ENCODE measurements at places on chromosomes 7 and 10.

- DNase-seq = no peak
These were observed 474 bp downstream of the ORC5 start for GRCh38 chr7:104207348-104207730.

DNA sequence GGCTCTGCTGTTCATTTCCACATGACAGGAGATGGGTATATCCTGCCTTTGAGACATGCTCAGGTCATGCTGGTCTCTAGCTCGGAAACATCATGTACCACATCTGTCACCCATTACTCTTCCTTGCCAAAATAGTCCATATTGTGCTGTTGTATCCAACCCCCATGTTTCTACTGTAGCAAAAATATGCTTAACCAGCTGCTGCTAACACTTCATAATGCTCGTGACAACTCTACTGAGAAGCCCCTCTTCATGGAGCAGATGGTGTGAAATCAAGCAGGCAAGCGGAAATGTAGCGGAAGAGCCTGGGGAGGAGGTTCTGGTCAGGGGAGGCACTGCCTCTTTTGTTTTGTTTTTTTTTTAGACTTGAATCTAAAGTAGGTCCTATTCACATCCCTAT lies 82.9 kb downstream of the NPY start:
- no peak for DNase-seq

DNA sequence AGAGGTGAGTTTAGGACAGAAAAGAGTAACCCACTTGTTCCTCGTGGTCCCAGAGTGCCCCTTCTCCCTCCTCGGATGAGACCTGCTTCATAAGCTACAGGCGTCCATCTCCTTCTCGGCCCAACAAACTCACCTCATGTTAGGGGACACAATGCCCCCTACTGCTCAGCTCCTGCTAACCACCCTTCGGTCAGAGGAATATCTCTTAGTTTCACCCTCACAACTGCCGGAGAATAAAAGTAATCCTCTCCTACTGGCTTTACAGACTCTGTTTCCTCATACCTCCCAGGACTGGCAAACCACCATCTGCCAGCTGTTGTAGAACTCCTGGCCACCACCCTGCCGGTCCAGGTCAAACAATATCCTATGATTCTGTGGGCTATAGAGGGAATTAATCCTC lies 3.2 kb downstream of the AKR1B15 start:
- no peak for DNase-seq

DNA sequence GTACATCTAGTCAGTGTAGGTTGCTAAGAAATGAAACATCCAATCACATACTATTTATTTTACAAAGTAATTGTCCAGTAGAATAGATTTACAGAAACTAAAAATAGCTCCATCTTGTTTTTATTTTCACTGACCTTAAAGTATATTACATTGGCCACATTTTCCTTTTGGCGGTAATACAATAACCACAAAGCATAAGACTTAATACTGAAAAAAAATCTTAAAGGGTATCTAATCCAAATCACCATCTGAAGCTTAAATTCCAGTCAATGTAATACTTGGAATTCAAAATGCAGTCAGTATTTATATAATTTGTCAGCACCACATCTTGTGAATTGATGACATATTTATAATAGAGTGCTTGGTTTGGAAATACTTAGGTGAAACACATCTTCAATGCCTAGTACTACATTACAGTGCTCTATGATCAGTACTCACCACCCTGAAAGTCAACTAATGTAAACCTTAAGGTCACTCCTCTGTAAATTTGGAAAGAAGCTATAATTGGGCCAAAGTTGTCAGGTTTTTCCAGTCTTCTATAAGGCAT lies 8.9 kb downstream of the ANKMY2 start:
- no peak for DNase-seq

DNA sequence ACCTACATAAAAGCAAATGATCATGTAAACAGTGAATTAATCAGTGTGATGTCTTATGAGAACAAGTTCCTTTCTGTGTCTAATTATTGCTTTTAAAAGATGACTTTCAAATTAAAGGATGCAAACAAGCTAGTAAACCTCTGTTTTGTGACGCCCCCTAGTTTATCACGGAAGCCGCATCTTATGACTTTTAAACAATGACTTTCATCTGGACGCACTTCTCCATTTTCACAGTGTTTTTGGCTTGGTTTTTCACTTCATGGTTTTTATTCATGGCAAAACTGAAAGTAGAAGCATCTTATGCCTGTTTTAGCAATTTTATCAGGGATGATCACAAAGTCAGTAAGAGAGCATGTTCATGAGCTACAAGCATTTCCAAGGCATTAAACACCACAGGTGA lies 35.0 kb downstream of the ITGA8 start:
- DNase-seq = no peak

- DNase-seq = no peak
These were observed 74.3 kb upstream of the MKX start for GRCh38 chr10:27819781-27820531.

- no peak for DNase-seq
These were observed 33.6 kb upstream of the UTF1 start for GRCh38 chr10:133196221-133196915.

DNA sequence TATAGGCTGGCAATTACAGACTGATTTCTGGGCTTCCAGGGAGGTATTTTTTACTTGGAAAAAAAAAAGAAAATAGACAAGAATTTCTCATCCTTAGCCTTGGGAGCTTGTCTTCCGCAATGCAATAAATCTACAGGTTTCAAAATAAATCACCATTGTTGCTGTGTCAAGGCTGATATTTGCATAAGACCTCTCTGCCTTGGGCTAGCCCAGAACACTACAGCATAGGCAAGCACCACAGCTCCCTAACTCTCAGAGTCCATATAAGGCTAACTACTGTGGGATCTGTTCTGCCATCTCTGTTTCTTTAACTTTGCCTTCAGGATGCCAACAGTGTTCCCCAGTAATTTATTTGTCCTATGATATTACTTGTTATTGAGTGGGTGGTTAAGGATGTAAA lies 64.4 kb downstream of the ZWINT start:
- no peak for DNase-seq

DNA sequence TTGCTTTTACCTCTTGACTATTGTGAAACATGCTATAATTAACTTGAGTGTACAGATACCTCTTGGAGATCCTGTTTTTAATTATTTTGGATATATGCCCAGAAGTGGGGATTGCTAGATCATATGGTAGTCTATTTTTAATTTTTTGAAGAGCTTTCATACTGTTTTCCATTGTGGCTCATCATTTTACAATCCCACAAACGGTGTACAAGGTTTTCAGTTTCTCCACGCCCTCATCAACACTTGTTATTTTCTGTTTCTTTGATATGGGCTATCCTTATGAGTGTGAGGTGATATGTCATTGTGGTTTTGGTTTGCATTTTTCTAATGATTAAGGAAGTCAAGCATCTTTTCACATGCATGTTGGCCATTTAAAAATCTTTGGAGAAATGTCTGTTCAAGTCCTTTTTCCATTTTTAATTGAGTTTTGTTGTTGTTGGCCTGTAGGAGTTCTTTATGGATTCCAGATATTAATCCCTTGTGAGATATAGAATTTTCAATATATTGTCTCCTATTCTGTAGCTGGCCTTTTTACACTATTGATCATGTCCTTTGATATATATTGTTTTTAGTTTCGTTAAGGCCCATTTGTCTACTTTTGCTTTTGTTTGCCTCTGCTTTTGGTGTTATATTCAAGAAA lies 7.5 kb downstream of the AGK start:
- DNase-seq = no peak

DNA sequence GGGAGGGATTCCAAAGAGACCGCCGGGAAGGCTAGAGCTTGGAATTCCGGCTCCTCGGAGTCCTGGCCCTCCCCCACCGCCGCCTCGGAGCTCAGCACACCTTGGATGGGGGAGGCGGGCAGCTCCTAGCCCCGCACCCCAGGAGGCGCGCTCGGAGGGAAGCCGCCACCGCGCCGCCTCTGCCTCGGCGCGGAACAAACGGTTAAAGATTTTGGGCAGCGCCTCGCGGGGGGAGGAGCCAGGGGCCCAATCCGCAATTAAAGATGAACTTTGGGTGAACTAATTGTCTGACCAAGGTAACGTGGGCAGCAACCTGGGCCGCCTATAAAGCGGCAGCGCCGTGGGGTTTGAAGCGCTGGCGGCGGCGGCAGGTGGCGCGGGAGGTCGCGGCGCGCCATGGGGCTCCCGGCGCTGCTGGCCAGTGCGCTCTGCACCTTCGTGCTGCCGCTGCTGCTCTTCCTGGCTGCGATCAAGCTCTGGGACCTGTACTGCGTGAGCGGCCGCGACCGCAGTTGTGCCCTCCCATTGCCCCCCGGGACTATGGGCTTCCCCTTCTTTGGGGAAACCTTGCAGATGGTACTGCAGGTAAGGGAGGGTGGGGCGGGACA lies at the start of gene CYP26A1:
CYP26A1 (plus strand) TSS at position 355 of the 608 bp plus-strand sequence; CDS start at position 397, 42 bp downstream.
- DNase-seq = no peak

- no peak for DNase-seq
These were observed 13.7 kb downstream of the AGR2 start for GRCh38 chr7:16791071-16791470.

DNA sequence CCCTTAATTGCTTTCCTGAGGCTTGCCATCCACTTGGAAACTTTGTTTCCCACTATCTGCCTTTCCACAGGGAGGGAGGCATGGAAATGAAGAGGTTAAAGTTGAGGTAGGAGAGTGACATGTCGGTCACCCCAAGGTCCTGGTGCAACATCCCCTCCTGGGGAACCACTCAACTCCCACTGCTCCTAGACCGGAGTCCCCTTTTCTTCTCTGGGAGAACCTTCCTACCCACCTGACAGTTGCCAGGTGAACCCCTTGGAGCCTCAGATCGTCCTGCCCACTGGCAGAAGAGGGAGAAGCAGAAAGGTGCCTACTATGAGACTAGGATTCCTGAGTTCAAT lies 21.7 kb downstream of the IMPDH1 start:
- DNase-seq = no peak

DNA sequence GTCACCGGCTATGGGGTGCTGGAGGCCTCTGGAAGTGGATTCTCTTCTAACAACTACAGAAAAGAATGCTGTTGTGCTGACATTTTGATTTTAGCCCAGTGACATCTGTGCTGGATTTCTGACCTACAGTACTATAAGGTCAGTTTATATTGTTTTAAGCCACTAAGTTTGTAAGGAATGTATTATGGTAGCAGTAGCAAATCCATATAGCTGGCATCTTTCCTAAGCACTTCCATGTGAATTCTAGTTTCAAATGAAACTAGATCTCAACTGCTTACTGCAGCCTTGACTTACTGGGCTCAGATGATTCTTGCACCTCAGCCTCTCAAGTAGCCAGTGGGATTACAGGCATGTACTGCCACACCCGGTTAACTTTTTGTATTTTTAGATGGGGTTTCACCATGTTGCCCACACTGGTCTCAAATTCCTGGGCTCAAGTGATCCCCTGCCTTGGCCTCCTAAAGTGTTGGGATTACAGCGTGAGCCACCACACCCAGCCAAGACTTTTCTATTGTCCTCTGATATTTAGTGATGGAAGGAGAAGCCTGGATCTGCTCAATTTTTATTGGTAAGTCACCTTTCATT lies 414.0 kb downstream of the PHTF2 start:
- DNase-seq = no peak

DNA sequence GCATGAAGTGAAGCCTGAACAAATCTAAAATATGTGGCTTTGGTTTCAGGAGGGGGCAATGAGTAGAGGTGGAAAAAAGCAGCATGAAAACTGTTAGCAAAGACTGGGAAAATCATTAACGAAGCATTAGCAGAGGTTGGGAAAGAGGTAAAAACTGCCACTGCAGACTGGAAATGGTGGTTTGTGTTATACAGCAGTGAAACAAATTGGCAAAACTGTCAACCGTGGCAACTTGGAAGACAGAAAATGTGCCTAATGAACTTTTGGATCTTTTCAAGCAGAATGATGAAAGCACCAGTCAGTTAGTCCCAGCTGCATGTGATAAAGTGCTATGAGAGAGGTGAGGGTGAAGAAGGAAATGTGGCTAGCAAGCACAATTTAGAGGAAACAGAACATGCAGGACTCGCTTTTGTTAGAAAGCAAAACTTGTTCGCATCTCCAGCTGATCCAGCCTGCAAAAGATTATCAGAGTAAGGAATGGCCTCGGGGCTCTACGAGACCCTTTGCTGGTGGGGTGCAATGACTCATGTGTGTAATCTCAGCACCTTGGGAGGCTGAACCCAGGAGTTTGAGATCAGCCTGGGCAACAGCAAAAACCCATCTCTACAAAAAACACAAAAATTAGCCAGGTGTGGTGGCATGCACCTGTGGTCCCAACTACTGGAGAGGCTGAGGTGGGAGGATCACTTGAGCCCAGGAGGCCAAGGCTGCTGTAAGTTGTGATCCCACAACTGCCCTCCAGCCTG lies 45.7 kb downstream of the SKIDA1 start:
- DNase-seq = no peak

- DNase-seq = no peak
These were observed 510.6 kb downstream of the ARL4A start for GRCh38 chr7:13198036-13198435.

DNA sequence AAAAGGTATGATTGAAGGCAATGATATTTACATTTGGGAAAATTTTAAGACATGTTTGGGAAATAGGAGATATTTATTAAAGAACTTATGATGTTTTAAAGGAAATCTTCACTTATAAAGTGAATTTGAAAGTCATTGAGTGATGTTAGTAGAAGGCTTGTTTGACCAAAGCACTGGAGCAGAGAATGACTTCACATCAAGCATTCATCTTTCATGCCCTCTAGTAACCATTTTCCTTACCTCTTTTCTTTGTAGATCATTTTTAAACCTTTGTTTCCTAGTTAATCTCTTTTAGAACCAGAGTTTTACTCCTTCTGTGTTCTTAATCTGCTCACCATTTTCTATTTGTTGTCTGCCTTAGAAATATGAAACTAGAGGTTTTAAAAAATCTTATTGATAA lies 111.3 kb upstream of the FOXP2 start:
- DNase-seq = no peak

- DNase-seq = no peak
These were observed 22.1 kb upstream of the STK17A start for GRCh38 chr7:43560742-43561330.

DNA sequence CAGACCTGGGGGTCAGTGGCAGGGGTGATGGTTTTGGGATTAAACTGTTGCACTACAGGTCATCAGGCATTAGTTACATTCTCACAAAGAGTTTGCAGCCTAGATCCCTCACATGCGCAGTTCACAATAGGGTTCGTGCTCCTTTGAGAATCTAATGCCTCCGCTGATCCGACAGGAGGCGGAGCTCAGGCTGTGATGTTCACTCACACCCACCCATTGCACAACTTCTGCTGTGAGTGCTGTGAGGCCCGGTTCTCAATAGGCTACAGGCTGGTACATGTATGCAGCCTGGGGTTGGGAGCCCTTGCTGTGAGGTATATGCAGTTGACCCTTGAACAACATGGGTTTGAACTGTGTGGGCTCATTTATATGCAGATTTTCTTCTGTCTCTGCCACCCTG lies 416.4 kb downstream of the GFRA1 start:
- DNase-seq = no peak

Measured in naive thymus-derived CD8-positive, alpha-beta T cell (primary cell).